ENCODE measurements at places on chromosomes 7 and 10.

DNA sequence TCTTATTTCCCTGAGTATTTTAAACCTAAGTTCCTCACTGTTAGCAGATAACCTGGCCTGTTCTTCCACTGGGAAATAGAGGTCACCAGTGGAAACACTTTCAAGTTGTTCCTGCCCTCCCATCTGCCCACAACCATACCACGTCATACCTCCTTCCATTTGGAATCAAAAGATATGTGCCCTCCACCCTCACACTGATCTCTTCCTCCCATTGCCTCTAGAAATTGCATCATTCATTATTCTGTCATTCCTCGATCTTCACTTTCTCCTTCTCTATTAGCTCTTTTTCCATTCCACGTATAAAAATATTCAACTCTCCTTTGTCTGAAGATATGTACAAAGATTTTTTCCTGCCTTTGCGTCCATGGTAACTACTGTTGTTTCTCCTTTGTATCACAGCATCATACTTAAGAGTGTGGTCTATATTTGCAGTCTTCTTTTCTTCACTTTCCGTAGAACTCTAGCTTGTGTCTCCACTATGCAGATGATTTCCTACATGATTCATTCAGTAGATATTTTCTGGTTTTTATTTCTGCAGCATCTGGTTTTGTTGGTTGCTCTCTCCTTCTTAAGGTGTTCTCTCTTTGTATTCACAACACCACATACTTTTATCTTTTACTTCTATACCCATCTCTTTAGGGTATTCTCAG is 312.3 kb downstream of the REEP3 start:
- no peak for DNase-seq

DNA sequence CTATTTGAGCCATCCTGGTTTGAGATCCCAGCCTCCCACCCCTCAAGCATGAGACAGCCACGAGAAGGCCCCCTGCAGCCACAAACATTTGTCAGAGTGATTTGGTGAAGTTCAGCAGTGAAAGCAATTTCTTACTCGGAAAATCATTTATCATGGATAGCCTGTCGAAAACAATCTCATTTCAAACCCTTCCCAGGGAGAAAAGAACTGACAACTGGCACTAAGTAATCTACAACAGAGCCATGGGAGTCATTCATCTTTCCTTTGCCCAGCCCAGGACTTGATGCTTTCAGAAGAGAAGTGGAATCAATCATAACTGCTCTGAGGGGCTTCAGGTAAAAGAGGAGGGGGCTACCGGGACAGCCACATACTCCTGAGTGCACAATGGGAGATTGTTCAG is 411.2 kb downstream of the KCNMA1 start:
- no peak for DNase-seq

DNA sequence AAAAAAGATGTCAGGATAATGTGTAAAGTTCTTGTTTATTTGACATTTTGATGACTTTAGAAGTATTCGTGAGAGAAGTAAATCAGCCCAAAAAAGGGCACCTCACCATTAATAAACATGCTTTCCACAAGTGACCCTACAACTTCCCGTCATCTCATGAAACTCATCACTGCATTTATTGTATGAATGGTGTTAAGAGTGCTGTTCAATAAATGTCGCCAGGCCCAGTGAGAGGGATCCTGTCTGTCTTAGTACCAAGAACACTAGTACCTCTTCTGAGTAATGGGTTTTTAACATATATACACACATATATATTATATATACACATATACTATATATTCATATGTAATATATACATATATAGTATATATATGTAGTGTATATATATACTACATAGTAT is 61.9 kb downstream of the TMEM26 start:
- no peak for DNase-seq

GRCh38 chr7:26417911-26418413 is 126.3 kb downstream of the SNX10 start:
- no peak for DNase-seq

GRCh38 chr7:106776618-106777347 is 88.3 kb upstream of the PIK3CG start:
- DNase-seq, result no peak

GRCh38 chr10:75400771-75401568 is 594 bp downstream of the ZNF503 start:
- peak; percentile 56 for DNase-seq

- no peak for DNase-seq
Observed at GRCh38 chr7:85201209-85201608, 14.4 kb upstream of the SEMA3D start.

DNA sequence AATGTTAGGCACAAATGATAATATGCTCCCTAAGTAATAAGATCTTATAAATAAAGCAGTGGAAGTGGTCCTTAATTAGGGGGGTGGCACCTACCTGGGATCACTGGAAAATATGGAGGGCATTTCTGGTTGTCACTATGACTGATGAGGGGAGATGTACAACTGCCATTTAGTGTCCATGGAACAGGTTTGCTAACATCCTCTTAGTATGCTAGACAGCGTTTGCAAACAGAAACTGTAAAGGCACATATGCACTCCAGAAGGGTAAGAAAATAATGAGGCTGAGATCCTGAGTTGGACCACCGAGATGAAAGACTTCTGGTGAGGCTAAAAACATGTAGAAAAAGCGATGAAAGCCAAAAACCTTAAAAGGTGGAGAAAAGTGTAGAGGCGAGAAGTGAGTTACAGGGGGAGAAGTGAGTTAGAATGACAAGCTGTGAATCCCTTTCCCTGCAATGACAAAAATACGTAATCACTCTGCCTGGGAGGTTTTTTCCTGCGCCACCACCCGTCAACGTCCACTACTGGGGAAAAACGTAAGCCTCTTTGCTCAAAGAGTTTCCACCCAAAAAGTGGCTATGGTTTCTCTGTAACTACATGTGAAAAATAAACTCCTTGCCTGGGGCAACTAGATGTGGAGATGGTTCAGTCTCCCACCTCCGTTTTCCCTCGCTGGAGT is 767 bp downstream of the KRIT1 start:
- DNase-seq, result no peak

GRCh38 chr7:37666026-37666799 is 17.4 kb upstream of the GPR141 start:
- no peak for DNase-seq

DNA sequence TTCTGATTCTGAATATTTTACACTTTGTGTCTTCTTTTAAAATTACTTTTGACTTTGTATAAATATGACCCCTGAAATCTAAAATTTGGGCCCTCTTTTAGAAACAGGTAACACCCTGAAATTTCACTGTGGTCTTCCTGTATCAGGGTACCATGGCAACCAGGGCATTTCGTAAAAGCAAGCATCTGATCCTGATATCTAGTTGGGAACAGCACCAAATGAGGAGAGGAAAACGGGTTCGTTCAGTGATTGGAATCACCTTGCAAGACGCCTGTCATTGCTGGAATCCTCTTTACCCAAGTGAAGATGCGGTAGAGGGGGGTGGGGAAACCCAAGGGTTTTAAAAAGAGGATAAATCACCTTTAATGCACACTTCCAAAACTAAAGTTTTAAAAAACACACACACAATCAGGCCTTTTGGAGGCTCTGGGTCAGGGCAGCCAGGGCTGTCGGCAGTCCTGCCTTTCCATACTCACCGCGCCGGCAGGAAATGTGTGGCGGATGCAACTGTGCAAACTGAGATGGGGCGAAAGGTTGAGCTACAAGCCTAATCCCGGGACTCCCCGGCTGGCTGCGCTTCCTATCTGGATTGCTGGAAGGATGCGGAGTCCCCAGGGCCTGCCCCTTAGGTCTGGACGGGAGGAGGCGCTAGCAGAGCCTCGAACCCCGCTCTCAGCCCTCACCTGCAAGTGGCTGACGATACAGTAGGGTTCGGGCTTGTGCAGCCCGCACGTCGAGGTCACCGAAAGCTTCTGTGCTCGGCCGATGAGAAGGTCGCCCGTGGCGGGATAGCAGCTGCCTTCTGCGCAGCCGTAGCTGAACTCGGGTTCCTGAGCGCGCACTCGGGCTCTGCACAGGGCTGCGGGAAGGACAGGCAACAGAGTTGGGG is 1.8 kb downstream of the LAMB1 start:
- no peak for DNase-seq

GRCh38 chr7:114821030-114821900 is 100.6 kb upstream of the MDFIC start:
- DNase-seq, result no peak

- DNase-seq, result no peak
Observed at GRCh38 chr10:96275685-96276418, 4.5 kb upstream of the BLNK start.

GRCh38 chr7:141702047-141702567 is at the start of gene DENND11:
Gene DENND11 (minus strand): TSS chr7:141702166. CDS start chr7:141702153, 13 bp downstream.
- DNase-seq, result peak; percentile 44

GRCh38 chr10:29257784-29258135 is 31.1 kb upstream of the LYZL1 start:
- no peak for DNase-seq

DNA sequence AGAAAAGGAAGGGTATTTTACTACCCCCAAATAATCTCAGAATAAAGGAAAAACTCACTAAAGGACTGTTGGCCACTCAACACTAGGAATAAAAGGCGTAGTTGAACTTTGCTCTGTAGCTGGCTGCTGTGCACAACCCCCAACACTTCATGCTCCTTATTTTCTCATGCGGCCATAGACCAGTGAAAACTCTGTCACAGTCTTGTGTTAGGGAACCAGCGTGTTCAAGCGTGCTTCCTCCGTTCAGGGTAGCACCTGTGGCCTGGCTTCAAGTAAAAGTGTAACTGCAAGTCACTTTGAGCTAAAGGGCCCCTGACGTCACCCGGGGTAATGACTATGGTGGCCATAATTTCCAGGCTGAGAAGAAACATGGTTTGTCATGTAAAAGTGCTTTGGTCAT is 27.0 kb downstream of the BLNK start:
- DNase-seq, result no peak

DNA sequence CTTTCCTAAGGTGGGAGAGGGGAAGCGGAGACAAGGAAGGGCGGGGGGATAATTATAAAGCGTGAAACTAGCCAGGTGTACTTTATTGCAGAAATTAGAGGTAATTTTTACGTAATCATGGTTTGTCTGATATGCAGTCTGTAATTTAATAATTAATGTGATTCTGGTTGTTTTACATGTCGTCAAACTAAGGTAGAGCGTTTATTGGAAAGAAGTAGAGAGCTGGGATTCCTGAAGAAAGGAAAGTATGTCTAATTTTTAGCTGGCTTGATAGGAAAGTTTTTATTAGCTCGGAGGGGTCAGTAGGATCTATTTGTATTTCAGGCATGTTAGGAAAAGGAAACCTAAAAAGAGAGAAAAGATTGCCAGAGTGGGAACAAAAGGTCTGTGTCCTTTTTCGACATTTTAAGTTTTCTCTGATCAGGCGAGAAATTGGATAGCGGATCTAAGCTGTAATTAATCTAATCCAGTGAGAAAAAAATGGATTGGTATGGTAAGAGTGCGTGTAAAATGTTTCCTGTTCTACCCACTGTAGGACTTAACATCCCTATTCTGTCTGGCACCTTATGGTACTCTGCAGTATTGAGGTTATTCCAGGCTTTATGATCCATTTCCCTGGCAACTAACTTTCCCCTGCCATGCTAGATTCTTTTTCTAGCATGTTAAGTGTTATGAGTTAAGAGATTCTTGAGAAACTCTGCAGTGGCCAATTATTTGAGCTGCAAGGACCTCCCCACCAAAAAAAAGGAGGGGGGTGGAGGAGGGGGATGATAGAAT is 1.4 kb downstream of the CELF2 start:
- no peak for DNase-seq

GRCh38 chr10:10777723-10778122 is 239.9 kb upstream of the CELF2 start:
- no peak for DNase-seq

DNA sequence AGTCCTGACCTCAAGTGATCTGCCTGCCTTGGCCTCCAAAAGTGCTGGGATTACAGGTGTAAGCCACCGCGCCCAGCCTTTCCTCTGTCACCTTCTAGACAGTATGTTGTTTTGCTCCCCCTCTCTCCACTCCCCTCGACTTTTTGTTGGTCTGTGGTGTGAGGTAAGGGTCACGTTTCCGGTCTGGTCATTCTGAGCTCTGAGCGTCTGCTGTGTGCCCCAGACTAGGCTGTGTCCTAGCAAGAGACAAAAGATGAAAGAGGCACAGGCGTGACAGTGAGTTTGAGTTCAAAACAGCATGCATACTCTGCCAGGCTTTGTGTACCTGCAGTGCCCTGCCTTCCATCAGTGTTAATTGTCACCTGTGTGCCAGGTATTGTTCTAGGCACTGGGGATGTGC is 87.4 kb upstream of the PPIF start:
- no peak for DNase-seq

- DNase-seq, result no peak
Observed at GRCh38 chr7:142153400-142153799, 41.9 kb downstream of the MGAM2 start.

DNA sequence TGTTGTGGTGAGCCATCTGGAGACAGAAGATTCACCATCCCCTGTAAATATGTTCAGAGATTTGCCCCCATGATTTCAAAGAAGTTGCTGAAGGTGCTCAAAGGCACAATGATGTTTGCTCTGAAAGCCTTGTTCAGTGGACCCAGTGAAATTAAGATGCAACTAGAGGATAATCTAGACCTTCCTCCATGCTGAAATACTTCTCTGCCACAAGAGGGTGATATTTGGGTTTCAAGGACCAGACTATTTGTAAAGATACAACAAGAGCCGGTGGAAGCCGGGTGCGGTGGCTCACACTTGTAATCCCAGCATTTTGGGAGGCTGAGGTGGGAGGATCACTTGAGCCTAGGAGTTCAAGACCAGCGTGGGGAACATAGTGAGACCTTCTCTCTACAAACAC is 13.5 kb upstream of the MSRB2 start:
- DNase-seq, result no peak

DNA sequence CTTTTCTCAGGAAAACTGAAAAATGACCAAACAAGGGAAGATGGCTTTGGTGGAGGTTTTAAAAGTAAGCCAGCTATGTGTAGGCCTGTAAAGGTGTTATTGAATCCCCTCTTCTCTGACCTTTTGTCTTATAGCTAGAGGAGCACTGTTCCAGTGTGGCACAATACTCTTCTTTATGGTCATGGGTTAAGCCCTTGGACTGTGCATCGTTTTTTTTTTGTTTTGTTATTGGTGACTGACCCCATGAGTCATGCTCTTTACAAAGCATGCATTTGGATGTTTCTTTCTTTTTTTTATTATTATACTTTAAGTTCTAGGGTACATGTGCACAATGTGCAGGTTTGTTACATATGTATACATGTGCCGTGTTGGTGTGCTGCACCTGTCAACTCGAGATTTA is 19.6 kb upstream of the FAM25A start:
- DNase-seq, result no peak

DNA sequence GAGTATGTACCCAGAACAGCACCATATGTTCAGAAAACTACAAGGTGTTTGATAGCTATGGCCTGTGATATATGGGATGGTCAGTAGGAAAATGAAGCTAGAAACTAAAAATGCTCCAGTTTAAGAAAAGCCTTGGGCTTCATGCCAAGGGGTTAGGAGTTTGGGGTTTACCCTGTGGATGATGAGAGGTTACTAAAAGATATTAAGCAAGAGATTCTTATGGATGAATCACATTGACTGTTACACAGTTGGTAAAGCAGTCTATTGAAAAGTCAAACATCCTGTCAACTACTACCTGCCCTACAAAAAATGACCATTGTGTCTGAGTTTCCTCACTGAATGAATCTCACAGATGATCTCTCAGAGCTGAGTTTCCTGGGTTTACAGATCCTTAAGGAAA is 166.2 kb upstream of the INHBA start:
- DNase-seq, result no peak

Measured in nucleus accumbens (tissue), 56 donors.